LHCN-M2 (cell line): ENCODE measurements at places on chromosomes 1 and 21. TPM values are rescaled to one million over a fixed set of nuclear protein-coding genes. Genes with fewer than 3 reads are reported as not detected.

RAB25 gene
- total RNA-seq, result not detected in 2 replicates

LPGAT1 gene
- 32.4 and 33.3 TPM in 2 replicates for total RNA-seq

PRELP gene
- 0.06 TPM in 2 replicates for total RNA-seq

CLCNKB gene
- not detected in 2 replicates for total RNA-seq

FMOD gene
- 3.0 and 3.1 TPM in 2 replicates for total RNA-seq

STK40 gene
- total RNA-seq, result 13.7 and 16.2 TPM in 2 replicates

DNA sequence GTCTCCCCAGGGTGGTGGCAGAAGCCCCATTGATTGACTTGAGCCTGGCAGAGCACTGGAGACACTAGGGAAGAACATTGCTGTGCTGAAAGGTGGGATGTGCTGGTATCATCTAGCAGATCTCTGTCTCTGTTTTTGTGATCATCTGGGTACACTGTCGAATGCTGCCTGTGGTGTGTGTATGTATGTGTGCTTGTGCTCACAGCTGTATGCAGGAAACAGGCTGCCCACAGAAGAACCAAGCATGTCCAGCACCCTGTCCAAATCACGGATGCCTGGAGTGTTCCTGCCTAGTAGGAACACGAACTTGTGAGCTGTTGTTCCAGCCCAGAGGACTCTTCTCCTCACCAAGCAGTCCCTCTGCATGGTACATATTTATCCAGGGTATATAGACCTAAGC, 1.5 kb downstream of the BRINP2 start:
- no peak for DNase-seq

DNA sequence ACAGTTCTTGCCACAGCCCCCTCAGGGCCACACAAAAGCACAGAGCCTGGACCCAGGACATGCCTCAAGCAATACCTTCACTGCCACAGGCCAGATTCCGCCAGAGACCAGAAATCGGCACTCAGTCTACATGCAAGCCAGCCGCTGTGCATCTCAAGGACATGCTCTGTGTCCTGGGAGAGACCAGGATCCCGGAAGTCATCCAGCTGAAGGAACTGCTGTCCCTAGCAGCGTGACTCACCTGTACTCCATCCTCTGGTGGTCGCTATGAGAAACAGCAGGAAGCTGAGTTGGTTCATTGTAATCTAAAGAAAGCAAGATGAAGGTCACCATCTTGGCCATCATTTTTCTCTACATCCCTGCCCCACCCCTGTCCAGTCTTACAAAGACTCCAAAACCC, 401 bp downstream of the ITLN1 start:
- no peak for DNase-seq

- peak; percentile 97 for DNase-seq
Measured at GRCh38 chr21:39633770-39634181, 21.0 kb downstream of the B3GALT5 start.

DNA sequence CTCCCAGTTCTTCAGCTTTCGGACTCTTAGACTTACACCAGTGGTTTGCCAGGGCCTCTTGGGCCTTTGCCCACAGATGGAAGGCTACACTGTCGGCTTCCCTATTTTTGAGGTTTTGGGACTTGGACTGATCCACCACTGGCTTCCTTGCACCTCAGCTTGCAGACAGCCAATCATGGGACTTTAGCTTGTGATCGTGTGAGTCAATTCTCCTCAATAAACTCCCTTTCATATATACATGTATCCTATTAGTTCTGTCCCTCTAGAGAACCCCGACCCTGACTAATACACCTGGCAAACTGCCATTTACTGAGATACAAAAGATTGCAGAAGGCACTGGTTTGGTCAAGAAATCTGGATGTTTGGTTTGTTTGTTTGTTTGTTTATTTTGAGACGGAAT, 6.4 kb upstream of the RAB4A start:
- DNase-seq, result peak; percentile 27

GRCh38 chr1:89675677-89676076, 42.8 kb downstream of the LRRC8C start:
- DNase-seq, result no peak

GRCh38 chr1:225776294-225776693, 1.3 kb upstream of the SRP9 start:
- DNase-seq, result no peak

- peak; percentile 84 for DNase-seq
Measured at GRCh38 chr1:234722904-234723720, 113.1 kb upstream of the IRF2BP2 start.

DNA sequence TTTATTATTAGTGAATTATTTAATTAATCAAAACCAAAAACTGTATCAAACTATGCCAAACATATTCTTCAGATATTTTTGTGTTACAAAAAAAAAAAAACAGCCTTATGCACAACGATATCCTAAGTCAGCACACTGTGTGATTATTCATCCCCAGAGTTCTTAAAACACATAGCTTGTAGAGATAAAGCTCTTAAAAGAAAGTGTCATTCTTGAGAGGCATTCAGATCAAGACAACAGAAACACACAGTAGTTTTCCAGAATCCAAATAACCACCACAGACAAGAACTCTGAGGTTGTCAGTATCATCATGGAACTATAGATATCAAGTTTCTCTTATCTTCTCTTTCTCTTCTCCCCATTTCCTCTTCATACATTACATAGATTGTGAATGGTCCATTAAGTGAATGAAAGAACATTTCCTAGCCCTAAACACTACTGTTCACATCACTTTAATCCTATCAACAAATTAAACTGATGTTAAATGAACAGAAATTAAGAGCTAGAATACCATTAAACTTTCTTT, 13.5 kb downstream of the ZZZ3 start:
- no peak for DNase-seq

- DNase-seq, result no peak
Measured at GRCh38 chr1:54796902-54797301, 4.2 kb downstream of the TTC22 start.

- peak; percentile 80 for DNase-seq
Measured at GRCh38 chr1:243428617-243429342, 172.9 kb downstream of the SDCCAG8 start.

- DNase-seq, result no peak
Measured at GRCh38 chr1:157189096-157189495, 50.9 kb upstream of the ETV3 start.
